ENCODE measurements at places on chromosomes 4 and X.

DNA sequence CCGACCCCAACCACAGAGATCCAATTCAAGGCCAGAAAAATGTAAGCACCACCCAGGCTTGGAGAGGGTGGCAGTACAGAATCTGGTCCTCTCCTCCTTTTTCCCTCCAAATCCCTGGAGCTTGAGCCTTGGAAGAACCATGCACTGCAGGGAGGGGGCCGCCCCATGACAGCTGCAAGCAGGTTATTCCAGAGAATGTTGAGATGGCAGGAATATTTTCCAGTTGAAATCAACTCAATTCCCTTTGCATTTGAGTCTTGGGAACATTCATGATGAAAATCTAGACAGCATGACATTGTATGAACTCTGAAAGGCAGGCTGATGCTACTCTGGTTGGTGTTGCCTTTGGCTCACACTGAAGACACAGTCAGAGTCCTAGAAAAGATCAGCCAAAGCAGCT, 386.6 kb upstream of the FGF16 start:
- DNase-seq, result no peak

- DNase-seq, result peak; percentile 53
Observed at GRCh38 chrX:130110379-130111219, at the start of gene ELF4. TSS of gene ELF4 (minus strand) at chrX:130110497. CDS start at chrX:130081330, 29,167 bp downstream.

- no peak for DNase-seq
Observed at GRCh38 chr4:36189511-36190226, 54.6 kb downstream of the ARAP2 start.

GRCh38 chr4:123876143-123876542, 479.5 kb downstream of the SPRY1 start:
- no peak for DNase-seq

DNA sequence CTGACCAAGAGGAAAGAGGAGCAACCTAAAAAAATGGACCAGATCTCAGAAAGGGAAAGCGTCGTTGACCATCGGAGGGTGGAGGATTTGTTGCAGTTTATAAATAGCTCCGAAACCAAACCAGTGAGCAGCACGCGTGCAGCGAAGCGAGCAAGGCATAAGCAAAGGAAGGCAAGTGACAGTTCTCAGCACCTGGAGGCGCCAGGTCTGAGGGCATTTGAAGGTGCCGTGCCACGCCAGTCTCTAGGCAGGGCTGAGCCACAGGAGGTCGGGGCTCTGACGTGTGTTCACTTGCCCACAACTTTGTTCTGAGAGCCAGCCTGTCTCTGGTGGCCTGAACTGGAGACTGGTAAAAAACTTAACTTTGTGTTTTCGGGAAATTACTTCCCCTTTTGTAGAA, 59.7 kb downstream of the TNIP2 start:
- no peak for DNase-seq

- no peak for DNase-seq
Observed at GRCh38 chr4:18366892-18367291, 345.3 kb upstream of the LCORL start.

- DNase-seq, result no peak
Observed at GRCh38 chrX:68422478-68422877, 10.8 kb downstream of the OPHN1 start.

DNA sequence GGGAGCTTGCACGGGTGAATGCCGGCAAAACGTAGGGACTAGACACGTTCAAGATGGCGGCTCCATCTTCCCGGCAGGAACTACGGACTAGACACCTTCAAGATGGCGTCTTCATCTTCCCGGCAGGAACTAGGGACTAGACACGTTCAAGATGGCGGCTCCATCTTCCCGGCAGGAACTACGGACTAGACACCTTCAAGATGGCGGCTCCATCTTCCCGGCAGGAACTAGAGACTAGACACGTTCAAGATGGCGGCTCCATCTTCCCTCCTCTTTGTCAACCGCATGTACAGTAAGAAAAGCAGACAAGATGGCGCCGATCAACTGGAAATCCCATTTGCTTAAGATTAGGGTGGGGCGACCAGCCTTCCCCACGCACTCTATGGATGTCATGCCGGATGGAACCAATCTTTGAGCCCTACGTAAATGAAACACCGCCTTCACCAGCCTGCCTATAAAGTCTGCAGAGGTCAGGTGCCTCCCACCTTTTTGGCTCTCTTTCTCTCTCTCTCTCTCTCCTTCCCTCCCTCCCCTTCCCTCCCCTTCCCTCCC, 222.4 kb downstream of the CRLF2 start:
- DNase-seq, result no peak

DNA sequence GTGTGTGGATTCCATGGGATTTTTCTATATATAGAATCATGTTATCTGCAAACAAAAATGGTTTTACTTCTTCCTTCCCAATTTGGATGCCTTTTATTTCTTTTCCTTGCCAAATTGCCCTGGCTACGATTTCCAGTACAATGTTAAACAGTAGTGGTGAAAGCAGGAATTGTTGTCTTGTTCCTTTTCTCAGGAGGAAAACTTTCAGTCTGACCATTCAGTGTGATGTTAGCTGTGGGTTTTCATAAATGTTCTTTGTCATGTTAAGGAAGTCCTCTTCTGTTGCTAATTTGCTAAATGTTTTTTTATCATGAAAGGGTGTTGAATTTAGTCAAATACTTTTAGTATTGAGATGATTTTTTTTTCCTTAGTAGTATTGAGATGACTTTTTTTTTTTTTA, 10.9 kb downstream of the SAP30 start:
- no peak for DNase-seq

Data from activated naive CD8-positive, alpha-beta T cell treated with anti-CD3 and anti-CD28 coated beads, Interleukin-2, amount 50 U/mL, for 24 hours (primary cell).